ENCODE measurements at places on chromosomes 4 and X.

- DNase-seq, result no peak
Observed at GRCh38 chrX:134184936-134185335, 52.0 kb upstream of the CCDC160 start.

- DNase-seq, result no peak
Observed at GRCh38 chr4:186161138-186161537, 30.2 kb upstream of the CYP4V2 start.

- no peak for DNase-seq
Observed at GRCh38 chr4:3091464-3091863, 17.0 kb downstream of the HTT start.

DNA sequence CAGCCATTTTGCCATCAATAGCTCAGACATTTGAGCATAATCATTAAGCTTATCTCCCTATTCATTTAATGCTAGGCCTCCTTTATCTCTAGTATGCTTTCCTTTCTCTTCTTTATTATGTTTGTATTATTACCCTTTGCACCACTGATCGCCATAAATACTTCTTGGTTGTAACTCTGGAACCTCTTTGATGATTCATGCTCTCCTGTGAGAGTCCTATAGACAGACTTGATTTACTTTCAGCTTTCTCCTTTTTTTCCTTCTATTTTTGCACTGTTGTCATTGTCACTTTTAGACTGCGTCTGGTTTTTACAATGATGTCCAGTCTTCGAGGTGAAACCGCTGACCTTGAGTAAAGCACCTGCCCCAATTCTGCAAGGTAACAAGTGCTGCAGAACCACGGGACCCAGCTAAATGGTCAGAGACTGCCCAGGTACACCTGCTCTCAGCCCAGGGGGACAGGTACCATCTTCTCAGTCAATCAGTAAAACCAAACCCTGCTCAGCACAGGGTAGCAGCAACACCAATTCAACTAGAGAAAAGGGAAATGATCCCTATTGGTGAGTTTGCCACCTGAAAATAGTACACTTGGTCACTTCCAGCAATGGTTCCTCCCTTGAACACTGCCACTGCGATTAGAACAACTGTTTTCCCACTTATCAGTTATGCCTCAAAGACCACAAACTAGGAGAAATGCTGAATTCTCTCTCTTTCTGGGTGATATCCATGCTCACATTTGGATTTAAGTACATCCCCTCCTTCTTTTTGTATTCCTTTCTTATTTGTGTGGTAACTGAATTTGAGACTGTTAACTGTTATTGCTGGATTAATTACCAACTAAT, 125.1 kb downstream of the MAML3 start:
- DNase-seq, result no peak

- DNase-seq, result no peak
Observed at GRCh38 chr4:530017-530781, 31.2 kb downstream of the PIGG start.

Measured in NCI-H774 (cell line).